GOT3 (cell line): ENCODE measurements at places on chromosomes 2 and 18.
A peak's percentile ranks its signal among the peaks of the same experiment; 100 is the strongest.

GRCh38 chr2:106638580-106638979 lies 151.4 kb downstream of the CD8B2 start:
- DNase-seq = no peak

DNA sequence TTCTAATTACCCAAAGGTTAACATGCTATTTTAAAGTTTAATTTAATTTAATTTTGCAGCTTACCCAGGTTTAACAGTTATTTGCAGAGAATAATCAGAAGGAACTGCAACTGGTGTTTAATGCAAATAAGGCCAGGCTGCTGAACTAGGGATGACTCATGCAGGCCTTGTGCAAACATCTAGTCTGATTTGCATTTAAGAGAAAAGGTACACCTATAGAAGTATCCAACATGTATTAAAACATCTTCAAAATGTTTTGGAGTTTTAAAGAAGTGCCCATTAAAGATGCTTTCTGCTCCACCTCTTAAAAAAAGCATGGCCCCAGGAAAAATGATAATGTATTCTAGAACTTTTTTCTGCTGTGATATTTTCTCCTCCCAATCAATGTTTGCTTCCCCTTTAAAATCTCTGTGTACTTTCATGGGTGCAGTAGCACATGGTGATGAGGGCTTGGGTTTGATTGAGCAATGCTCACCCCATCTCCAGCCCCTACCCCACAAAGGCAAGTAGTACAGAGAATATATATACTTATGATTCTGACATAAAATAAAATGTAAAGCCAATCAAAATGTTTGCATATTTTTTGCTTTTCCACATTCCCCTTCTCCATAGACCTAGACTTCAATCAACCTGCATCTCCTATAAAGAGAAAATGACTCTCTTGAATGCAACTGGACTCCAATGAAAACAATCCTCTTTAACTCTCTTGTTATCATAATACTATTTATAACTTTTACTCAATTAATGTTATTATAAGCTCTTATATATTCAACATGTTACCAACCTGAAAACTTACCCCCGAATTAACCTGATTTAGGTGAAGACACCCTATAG lies 54.1 kb downstream of the ATP8B1 start:
- no peak for DNase-seq

DNA sequence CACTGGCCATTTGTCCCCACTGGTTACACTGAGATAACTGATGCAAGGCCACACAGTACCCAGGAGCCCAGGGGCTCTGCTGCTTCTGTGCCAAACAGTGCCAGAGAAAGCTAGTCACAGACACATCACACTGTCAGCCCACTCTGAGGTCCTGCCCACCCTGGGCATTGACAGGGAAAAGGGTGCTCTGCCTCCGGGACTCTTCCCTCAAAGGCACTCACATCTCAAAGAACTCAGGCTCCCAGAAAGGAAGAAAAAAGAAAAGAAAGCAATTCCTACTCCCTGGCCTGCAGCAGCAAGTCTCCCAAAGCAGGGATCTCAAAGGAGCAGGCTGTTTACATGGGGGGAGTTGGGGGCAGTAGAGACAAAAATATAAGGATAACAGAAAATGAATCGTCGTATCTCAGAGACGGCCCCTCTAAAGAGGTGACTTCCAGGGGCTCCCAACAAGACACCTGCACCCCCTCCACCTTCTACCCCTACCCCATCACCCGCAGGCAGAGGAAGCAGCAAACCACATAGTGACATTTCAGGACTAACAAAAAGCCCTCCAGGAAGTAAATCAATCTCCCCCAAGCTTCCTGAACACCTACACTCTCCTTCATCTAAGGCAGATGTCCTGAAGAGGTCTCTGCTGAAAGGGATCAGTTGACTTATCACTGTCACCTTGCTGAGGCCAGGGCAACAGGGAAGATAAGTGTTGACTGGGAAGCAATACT lies 247.6 kb downstream of the TNS1 start:
- DNase-seq = no peak

- DNase-seq = no peak
These were observed 860.0 kb downstream of the CPS1 start for GRCh38 chr2:211416373-211416772.

DNA sequence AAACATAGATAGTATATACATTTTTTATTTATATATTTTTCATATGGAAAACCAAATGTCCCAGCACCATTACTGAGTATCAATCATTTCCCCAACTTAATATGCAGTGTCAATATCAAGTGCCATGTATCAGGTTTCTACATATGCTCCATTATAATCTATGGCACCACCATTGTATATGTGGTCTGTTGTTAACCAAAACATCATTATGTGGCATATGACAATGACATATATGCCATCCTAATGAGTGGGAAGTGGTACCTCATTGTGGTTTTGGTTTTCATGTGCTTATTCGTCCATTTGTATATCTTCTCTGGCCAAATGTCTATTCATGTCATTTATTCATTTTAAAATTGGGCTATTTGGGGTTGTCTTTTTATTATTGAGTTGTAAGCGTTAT lies 9.2 kb downstream of the PTPN18 start:
- DNase-seq = no peak

DNA sequence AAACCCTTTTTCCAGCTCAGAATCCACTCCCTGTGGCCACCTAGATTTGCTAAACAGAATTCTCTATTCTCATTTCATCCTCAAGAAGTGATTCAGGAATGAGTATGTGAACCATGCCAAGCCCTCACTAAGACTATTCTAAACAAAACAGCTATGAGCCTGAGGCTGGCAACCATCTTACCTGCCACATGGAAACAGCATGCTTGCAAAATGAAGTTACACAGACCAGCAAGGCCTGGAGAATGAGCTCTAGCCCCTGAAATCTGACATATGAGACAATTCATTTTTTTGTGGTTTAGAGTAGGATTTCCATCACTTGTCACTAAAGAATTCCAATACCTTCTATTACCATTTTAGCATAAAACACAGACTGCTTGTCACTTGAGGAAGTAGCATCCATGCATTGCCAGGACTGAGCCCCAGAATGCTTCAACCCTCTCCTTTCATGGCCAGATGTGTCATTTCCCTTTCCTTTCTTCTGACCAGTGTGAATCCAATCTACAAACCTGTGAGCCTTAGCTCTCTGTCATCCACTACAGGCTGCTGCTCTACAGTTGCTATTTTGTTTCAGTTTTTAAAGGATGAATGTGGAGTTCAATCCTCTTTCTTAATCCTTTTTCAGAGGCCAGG lies 744.3 kb upstream of the ACVR2A start:
- no peak for DNase-seq

GRCh38 chr2:176076063-176076462 lies 7.7 kb downstream of the EVX2 start:
- DNase-seq = no peak

- no peak for DNase-seq
These were observed 145.0 kb downstream of the SRBD1 start for GRCh38 chr2:45466053-45466452.

DNA sequence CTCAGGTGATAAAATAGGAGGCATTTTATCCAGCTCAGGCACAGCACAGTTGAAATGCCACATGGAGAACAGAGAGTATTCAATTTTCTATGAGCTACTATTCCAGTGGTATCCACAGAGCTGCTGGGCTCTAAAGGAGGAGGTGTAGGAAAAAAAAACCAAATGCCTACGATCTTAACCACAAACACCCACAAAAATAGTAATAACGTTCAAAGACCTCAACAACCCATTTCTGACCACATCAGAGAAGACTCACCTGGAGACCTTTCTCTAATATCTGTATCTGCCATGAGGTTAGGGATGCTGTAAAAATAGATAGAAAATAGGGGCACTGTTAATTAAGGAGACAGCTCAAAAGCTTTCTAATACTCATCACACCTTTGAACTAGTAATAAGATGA lies 294.6 kb upstream of the PARD3B start:
- DNase-seq = no peak

DNA sequence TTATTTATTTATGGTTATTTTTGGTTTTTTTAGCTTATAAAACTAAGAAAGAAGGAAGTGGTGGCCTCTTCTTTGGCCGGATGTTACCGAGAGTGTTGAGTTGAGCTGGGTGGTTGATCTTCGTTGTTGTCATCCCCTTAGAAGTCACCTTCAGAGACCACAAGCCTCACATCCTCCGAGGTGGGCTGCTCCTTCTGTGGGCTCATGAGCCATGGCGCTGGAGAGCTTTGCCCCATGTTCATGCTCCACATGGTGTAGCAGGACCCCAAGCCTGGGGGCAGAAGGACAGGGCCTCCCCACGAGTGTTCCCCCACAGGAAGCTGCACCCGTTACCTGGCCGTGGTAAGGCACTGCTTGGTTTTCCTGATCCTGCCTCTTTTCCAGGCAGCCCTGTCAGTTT lies 23.4 kb downstream of the SNTG2 start:
- DNase-seq = no peak

- DNase-seq = peak; percentile 77
These were observed 679 bp downstream of the PTMA start for GRCh38 chr2:231708773-231709635.

DNA sequence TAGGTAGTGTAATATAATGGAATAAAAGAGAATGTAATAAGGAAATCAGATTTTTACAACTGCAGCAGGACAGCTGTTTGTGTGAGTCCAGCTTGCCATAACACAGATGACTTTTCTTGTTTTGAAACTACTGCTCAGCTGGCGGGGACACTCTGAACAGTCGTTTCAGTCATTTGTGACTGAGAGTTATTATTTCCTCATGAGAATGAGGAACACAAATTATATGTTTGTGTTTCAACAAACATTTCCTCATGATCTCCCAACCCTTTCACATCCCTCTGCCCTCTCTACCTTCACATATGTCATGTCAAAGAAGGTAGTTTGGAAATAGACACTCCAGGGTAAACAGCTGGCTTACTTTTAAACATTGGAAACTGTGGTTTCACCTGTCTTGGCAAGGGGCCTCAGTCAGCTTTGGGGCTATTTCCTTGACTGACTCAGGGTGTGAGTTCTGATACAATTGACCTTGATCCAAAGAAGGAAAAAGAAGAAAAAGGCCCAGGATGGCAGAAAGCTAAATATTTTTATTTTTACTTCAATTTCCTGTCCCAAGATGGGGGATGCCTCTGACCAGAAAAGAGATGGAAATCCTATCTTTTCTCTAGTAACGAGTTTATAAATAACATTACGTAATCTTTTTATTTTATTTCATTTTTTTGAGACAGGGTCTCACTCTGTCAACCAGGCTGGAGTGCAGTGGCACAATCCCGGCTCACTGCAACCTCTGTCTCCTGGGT lies 593 bp downstream of the SP140L start:
- no peak for DNase-seq

GRCh38 chr2:134763164-134763710 lies 44.4 kb upstream of the TMEM163 start:
- no peak for DNase-seq

DNA sequence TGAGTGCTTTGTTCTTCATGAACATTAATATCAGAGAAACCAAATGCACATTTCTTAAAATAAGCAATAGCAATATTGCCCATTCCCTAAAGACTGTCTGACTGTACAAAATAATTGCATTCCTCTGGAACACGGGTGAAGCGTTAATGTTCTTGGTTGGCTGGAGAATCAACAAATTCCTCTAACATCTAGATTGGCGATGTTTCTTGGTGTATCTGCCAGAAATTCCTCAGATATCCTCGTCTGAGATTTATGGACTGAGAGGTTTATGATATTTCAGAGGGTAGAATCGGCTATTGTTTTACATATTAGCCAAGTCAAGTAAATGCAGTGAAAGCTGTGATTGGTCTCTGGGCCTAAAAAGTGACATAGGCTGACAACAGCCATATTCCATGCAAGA lies 27.1 kb upstream of the SPTBN1 start:
- DNase-seq = no peak

DNA sequence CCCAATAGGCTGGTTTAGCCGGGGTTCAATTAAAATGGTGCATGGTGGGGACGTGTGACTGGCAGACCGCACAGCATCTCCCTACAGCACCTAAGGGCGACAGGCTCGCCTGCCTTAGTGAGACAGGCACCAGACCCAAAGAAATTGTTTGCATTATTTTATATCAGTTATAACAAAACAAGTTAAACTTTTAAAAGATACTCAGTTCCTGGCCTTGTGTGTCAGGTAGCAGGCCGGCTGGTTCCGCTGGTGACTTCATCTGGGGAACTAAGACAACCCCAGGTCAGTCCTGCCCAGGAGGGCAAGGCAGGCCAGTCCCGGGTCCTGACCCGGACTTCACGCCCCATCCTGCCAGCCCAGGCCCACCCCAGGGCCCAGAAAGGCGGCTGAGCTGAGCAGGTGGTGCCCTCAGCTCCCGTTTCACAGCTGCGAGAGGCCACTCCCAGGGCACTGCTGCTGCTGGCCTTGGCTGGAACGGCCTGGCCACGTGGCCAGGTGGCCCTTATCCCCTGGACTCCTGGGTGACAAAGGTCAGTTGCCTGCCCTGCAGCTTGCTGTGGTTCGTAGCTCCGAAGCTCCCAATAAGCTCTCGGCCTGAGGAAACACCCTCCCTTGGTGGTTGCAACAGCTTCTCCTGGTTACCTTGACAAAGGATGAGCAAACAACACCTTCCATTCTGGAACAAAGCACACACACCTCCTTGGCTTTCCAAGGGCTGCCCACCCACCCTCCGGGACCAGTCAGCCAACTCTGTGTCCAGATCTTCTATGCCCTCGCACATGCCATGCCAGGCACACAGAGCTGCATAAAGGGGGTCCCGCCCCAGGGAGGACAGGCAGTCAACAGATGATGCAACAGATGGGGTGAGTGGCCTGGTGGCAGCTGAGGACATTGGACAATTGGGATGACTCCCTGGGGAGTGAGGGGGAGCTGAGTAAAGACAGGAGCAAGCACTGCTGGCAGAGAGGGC lies 11.3 kb upstream of the AGXT start:
- DNase-seq = no peak

DNA sequence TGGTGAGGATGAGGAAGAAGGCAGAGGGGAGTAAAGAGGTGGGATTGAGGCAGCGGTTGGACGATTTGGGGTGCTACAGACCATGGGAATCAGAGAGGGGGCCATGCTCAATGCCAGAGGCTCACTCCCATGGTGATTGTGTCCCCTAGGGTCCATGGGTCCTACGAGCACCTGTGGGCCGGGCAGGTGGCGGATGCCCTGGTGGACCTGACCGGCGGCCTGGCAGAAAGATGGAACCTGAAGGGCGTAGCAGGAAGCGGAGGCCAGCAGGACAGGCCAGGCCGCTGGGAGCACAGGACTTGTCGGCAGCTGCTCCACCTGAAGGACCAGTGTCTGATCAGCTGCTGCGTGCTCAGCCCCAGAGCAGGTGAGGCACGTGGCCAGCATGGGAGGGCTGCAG lies 5.2 kb downstream of the CAPN10 start:
- DNase-seq = no peak

DNA sequence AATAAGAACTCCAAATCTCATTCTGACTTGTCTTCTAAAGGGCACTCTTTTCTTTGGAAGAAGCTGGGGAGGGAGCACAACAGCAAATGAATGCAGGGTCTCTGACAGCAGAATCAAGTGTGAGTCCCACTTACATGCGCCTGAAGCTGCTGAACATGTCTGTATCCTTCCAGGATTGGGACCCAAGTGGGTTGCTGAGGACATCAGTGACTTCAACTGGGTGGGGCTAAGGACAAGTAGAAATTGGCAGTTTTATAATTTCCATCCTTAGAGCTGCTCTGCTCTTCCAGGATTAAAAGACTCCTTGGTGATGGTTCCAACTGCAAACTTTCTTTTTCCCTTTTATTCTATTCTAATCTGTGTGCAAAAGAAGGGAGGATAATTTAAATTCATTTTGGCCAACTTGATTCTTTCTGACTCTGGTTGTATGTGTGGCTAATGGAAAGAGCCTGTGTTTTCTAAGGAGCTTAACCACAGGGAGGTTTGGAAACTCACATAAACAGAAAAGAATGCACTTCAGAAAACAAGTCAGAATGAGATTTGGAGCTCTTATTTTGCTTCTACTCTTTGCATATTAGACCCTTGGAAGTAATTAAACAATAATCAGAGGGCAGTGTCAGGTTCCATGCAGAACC lies 20.6 kb downstream of the ANTXR1 start:
- no peak for DNase-seq

- DNase-seq = no peak
These were observed 8.4 kb downstream of the NCAPH start for GRCh38 chr2:96344011-96344410.
